ENCODE measurements at places on chromosomes 2 and 18.

- no peak for DNase-seq
These were observed 64.6 kb upstream of the SH3BP4 start for GRCh38 chr2:234887195-234887594.

DNA sequence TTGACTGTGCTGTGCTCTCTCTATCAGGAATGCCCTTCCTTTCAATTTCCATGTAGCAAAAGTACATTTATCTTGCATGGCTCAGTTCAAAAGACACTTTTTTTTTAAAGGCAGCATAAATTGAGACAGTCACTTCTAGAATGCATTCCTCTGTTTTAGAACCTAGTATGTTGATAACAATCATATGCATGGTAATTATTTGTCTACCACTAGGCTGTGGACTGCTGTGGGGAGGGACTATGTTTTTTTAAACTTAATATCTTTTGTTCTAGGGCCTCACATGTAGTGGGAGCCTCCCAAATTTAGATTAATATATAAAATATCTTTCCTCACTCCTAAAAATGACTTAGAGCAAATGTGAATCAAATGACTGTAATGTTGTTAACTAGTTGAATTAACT lies 269.9 kb downstream of the MEIS1 start:
- no peak for DNase-seq

DNA sequence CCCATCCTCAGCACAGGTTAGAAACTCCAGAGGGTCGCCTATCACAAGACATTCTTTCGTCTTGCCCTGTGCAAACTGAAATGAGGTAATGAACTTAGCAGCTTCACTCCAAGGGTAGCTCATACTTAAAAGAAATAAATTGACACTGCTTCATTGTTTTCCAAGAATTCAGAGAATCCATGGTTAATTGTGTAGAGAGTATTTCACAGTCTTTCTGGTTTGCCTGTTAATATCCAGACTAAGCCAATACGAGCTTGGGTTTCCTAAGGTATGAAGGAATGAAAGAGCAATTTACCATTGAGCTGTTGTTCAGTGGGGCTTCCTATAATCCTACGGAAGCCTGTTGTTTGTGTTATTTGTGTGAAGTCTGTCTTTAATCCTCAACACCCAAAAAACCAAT lies 58.7 kb downstream of the FAM124B start:
- DNase-seq = no peak

- no peak for DNase-seq
These were observed 42.3 kb downstream of the SULT1C2 start for GRCh38 chr2:108330979-108331378.

DNA sequence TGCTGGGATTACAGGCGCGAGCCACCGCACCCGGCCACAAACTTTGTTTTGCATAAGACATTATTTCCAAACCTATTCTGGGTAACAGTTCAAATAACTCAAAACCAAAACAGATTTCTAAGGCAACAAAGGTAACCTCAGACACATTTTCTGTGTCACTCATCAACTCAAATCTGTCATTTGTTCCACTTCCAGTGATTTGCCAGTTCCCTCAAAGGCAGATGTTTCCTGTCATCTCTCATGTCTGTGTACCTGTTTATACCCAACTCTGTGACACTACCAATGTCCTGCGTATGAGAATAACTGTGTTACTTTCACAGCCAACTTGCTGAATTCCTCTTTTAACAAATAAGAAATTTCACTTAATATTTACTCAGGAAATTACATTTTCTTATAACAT lies 54.4 kb downstream of the SCN3A start:
- DNase-seq = no peak

- no peak for DNase-seq
These were observed 36.3 kb downstream of the THSD7B start for GRCh38 chr2:136801661-136802060.

DNA sequence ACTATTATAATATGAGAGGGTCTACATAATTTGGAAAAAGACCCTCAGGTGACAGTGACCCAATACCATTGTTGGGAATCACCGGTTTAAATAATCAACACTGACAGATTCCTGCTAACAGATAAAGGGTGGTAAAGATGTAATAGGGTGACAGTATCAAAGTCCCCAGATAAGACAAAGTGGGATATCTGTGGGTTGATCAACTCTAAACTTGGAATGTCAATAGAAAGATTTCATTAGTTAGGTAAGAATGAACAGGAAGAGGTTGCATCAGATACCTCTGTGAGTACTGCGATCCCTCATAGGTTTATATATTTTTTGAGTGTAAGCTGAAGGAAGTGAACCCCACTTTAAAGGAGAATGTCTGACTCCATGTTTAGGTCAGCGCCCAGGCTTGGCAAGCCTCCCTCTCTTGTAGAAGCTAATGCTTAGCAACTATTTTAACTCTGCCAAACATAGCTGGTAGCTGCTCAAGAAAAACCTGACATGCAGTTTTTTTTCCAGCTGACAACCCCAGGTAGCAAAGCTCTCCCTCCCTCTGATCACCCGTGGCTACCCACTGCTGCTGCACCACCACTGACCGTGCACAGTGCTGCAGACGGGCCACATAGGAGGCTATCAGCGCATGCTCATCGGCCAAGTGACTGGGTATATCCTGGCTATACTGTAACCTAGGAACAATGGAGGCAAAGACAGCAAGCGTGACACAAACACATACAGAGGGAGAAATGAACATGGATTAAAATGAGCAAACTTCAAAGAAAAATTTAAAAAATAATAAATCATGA lies 113.3 kb upstream of the DNMT3A start:
- DNase-seq = no peak

GRCh38 chr18:44704135-44704789 lies 23.6 kb downstream of the SETBP1 start:
- no peak for DNase-seq

- DNase-seq = no peak
These were observed 46.2 kb upstream of the RPE start for GRCh38 chr2:209956271-209956670.

DNA sequence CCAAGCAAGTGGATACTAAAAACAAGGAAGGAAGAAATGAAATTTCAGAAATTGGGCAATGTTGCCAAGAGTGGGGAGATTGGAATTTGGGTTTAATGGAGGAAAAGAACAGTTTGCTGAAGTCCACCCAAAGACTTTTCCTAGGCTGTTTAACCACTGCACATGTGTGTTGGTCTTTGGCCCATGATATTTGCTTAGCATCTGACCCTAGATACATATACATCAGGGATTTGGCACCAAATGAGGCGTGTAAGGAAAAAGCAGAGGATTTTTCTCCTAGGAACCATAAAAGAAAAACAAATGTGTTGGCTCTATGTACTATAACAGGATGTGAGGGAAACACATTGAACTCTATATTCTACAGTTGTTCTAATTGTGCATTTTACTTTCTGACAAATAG lies 80.7 kb upstream of the CD28 start:
- no peak for DNase-seq

DNA sequence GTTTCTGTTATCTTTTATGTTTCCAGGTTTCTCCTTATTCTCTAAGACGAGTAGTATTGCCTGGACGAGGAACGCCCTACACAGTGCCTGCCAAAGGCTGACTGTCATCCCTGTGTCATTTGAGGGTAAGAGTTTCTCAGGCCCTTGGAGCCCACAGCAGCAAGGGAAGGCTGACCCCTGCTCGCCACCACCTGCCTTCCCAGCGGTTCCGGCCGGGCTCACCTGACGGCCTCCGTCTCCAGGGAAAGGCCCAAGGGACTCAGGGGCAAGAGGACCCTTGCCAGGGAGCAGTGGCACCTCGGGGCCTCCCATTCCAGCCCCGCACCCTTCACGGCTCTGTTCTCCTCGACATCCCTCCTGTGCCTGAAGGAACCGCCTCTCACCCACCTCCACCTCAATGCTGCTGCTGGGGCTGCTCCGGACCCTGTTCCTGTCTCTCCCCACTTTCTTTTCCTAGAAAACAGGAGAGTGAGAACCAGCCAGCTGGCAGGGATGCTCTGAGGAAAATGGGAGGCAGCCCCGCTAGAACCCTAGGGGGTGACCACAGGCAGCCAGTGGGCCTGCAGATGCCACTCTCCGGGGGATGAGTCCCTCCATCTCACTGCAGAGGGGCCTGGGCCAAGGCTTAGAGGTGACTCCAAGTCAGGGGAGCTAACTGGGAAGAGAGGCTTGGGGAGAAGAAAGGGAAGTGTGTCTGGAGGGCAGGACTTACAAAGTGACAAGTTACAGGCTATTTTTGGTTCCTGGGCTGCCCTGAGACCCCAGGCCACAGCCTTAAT lies 1.9 kb downstream of the LIMS2 start:
- no peak for DNase-seq

- no peak for DNase-seq
These were observed 88.5 kb downstream of the RIF1 start for GRCh38 chr2:151498178-151498577.

- DNase-seq = no peak
These were observed 294.7 kb upstream of the EPAS1 start for GRCh38 chr2:46002507-46002883.

- no peak for DNase-seq
These were observed 177.1 kb downstream of the FAM210A start for GRCh38 chr18:13548966-13549879.

GRCh38 chr2:223884399-223884798 lies 47.0 kb upstream of the AP1S3 start:
- no peak for DNase-seq

DNA sequence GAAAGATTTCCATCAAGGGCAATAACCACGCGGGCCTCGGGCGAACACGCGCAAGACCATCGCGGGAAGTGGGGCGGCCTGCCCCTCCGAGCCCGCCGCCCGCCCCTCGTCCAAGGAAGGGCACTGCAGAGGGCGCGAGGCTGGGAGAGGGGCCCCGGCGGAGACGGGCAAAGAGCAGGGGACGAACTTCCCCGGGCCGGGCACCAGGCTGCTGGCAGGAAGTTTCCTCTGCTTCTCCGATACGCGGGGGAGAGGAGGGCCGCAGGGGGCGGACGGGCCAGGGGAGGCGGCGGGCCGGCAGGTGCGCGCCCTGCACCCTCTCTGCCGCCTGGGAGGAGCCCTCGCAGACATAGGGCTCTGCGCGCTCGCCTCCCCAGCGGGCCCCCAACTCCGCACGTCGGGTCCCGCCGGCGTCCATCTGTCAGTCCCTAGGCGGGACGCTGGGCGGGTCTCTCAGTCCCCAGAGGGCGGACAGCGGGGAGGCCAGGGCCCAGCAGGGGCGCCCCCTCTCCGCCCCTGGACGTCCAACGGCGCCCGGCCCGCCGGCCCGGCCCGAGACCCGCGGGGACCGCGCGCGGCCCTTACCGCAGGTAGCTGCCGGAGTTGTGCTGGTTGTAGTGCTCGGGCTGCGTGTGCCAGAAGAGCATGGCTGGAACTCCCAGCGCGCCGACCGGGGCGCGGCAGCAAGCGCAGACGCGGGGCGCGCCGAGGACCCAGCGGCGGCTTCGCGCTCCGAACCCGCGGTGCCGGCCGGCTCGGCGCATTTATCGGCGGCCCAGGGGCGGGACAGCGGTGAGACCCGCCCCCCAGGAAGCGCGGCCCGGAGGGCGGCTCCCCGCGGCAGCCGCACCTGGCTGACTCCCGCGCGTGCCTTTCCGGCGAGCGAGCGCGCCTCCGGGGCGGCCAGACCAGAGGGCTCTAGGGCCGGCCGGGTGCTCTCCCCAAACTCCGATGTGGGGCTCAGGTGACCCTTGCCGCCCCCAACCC lies at the start of gene TFCP2L1:
TSS of gene TFCP2L1 (minus strand) at position 740 of the 987 bp plus-strand sequence. CDS start at position 647, 93 bp downstream.
- DNase-seq = no peak

Measured in effector memory CD4-positive, alpha-beta T cell (primary cell).